Type B pancreatic cell (in vitro differentiated cells): ENCODE measurements at places on chromosomes 12 and 14.

- no peak for DNase-seq
These were observed 1.8 kb downstream of the IGF1 start for GRCh38 chr12:102478405-102479098.

GRCh38 chr12:97016163-97016562, 109.1 kb downstream of the NEDD1 start:
- DNase-seq, result no peak

- DNase-seq, result no peak
These were observed 149.6 kb downstream of the PLXNC1 start for GRCh38 chr12:94297876-94298505.

GRCh38 chr12:29226616-29227015, 77.5 kb downstream of the FAR2 start:
- no peak for DNase-seq

DNA sequence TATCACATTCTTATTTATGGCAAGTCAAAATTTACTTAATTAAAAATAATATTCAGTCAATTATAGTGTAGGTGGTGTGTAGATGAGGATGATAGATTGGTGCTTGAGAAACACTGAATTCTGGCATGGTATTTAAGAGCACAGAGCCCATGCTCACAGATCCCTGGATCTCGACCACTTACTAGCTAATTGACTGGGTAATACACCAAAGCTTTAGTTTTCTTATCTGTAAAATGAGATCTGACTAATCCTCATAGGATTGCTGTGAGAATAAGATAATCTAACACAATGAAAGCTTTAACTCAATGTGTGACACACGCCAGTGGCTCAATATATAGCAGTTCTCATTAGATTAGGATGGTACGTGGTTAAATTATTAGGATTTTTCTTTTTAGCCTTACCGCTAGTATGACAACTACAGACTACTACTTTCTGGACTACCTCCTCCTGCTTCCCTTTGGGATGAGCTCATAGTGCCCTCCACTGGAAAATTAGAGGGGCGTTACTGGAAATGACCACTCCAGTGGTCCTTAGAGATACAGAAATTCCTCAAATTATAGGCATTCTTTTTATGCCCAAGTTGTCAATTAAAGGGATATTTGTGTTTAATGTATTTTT, 482.8 kb upstream of the TBX3 start:
- no peak for DNase-seq

DNA sequence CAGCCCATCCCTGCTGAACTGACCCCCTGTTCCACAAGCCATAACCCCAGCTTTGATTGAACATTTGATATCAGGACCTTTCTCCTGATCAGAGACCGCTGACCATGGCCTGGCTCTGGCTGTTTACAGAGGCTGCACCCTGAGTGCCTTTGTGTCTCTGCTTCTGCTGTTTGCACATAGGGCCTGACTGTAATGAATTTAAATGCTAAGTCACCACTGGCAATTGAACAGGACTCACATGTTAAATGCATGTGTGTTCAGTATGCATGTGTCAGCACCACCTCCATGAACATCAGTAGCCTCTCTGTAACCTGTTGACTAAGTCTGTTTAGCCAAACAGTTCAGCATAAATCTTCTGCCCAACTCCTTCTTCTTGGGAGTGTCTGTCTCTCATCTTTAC, 690.3 kb downstream of the TMEM121 start:
- no peak for DNase-seq

GRCh38 chr12:124940393-124941169, 26.1 kb upstream of the UBC start:
- peak; percentile 85 for DNase-seq

GRCh38 chr14:50659327-50659974, 8.7 kb downstream of the SAV1 start:
- no peak for DNase-seq

DNA sequence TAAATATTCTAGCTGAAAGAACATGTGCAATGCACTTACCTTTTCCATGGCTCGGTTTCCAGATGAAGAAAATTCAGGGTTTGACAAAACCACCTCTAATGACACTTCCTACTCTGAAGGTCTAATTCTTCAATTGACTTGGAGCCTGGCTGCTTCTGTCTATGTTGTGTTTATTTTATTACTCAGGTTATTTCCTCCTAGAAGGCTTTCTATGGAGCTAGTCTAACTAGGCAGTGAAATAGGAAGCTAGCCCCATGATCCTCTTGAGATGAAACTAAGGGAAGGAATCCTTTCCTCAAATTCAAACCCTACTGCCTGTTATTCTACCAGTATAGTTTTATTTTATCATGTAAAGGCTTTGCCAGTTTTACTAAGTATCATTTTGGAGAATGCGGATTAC, 20.9 kb upstream of the IFNG-AS1 start:
- no peak for DNase-seq

DNA sequence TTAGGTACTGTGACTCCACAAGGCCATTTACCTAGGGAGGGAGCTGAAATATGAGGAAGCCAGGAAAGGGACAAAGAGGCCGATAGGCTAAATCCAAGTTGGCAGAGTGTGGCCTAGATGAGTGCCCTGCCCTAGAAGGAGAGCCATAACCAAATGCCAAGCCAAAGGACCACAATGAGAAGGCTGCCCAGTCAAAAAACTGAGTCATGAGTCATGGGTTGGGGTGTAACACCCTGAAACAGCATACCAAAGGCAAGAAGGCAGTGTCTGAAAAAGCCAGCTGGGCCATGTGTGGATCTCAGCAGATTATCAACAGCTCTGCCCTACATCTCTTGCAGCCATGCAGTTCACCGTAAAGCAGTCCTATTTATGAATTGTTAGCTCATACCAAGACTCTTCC, 171.7 kb downstream of the PHLDA1 start:
- no peak for DNase-seq

DNA sequence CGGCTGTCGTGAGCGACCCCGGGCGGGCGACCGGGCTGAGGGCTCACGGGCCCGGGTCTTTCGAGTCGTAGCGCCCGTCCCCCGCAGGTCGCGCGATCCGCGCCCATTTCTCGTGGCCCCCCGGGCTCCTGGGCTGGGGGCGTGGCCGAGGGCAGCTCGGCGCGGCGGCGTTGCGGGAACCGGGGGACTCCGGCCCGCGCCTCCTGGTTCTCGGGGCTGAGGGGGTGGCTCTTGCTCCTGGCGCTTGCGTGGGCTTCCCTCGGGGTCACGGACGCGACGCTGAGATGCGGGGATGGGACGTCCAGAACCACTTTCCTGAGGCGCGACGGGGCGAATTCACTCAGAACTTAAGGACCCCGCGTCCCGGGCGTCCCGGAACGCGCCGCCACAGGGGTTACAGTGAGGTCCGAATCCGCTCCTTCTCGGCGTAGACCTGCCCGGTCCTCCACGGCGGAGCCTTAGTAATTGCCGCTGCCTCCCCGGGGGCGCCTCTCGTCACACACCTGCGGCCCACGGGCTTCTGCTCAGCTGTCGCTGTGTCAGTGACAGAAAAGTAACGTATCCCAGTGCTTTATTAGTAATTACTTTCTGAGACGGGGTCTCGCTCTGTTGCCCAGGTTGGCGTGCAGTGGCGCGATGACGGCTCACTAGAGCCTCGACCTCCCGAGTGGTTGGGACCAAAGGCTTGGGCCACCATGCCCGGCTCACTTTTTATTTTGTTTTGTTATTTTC, 606 bp downstream of the EP400 start:
- peak; percentile 72 for DNase-seq

- DNase-seq, result no peak
These were observed 16.9 kb downstream of the PLEKHG7 start for GRCh38 chr12:92719674-92720073.
